ENCODE measurements at places on chromosomes 3 and 15.
A peak's percentile ranks its signal among the peaks of the same experiment; 100 is the strongest.

DNA sequence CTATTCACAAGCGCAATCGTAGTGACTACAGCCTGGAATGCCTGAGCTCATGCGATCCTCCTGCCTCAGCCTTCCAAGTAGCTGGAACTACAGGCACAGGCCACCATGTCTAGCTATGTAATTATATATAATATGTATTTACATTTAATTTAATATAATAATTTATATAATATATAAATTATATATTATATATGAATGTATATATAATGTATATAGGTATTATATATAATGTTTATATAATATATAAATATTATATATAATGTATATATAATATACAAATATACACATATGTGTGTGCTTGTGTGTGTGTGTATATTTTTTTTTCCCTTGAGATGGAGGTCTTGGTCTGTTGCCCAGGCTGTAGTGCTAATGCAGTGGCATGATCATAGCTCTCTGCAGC, 27.6 kb upstream of the ULK4 start:
- no peak for DNase-seq

DNA sequence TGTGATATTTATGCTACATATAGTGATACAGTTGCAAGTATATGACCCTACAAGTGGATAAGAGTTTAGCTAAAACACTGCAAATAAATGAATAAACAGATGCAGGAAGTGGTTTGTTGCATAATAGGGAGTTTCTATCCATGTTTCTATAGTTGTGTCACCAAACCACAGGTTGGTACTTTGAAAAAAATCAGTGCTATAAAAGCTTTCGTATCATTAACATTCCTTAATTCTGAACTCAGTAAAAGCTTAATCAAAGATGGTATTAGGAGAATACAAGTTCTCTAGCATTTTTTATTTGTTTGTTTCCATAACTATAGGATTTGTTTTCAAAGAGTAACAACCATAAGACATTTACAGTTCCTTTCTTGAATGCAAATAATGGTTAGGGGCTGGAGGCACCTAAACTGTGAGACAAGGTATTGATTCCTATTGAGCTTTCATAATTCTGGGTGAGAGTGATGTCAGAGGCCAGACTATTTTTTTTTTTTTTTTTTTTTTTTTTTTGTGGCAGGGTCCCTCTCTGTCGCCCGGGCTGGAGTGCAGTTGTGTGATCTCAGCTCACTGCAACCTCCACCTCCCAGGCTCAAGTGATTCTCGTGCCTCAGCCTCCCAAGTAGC, 29.6 kb downstream of the CPOX start:
- peak; percentile 83 for DNase-seq

GRCh38 chr3:104909198-104909597, 457.5 kb upstream of the ALCAM start:
- no peak for DNase-seq

- no peak for DNase-seq
Measured at GRCh38 chr3:136783708-136784191, 31.6 kb upstream of the STAG1 start.

- DNase-seq: no peak
Measured at GRCh38 chr15:42319206-42319605, 40.1 kb upstream of the CAPN3 start.

GRCh38 chr3:45666757-45667431, 22.3 kb upstream of the SACM1L start:
- no peak for DNase-seq

GRCh38 chr3:4753073-4753691, 226.1 kb upstream of the BHLHE40 start:
- no peak for DNase-seq

GRCh38 chr15:101803676-101804075, 367 bp downstream of the OR4F6 start:
- DNase-seq: no peak

- no peak for DNase-seq
Measured at GRCh38 chr3:135500034-135500433, 465.5 kb upstream of the PPP2R3A start.

DNA sequence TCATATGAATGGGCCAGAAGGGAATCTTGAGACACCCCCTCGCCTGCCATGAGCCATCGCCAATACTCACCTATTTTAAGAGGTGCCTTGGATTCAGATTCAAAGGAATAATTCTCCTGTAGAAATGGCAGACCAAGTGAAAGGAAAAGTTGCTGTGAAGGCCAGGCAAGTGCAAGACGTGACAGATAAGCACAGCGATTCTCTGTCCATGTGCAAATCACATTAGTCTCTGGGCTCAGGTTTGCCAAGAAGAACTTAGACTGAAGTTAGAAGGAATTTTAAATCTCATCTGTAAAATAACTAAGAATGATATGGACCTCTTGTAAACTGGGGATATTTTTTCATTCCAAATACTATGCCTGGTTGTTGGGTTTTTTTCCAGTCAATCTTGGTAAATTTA, 173.6 kb downstream of the UACA start:
- no peak for DNase-seq

GRCh38 chr3:147431751-147432150, 22.6 kb downstream of the ZIC1 start:
- no peak for DNase-seq

DNA sequence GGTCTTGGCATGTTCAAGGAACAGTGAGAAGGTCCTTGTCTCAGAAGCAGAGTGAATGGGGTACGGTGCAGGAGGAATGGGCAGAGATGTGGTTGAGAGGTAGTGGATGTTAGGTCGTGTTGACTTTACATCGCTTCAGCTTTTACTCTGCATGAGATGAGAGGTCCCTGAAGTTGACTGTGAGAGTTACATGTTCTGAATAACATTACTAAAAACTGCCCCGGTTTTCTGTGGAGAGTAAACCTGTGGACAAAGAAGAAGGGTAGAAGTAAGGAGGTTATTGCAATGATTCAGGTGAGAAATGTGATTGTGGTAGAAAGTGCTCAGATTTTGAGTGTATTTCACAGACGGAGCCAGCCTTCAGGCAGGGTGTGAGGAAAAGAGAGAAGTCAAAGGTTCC, 105.6 kb downstream of the ARNT2 start:
- no peak for DNase-seq

DNA sequence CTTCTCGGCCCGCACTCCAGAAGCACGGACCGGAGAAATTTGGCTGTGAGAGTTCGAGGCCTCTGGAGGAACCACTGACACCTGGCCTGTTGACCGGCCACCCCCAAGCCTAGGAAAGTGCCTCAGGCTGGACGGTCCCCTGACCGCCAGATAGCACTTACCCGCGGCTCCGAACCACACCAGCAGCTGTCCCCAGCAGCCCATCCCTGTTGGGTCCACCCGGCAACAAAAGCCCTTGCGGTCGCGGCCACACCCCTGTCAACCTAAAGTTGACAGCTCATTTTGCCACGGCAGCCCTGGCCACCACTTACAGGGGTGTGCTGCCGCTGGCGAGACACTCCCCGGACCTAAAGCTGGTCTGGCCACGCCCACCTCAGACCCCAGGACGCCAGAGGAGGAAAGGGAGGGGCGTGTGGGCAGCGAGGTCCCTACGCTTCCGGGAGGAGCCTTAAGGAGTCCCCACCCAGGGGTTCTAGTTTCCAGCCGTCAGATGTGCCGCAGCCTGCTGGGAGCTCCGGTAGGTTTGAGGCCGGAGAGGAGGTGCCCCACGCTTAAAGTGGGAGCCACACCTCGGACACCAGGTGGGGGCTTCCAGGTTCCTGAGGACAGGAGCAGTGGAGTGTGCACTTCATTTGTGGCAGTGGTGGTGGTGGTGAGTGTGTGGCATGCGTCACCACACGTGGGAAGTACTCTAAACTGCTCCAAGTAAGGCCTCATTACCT, at the start of gene LTK:
Gene LTK (minus strand): TSS at position 322 of the 722 bp plus-strand sequence. CDS start 118 bp downstream, at position 204.
- DNase-seq: no peak

Data from central memory CD4-positive, alpha-beta T cell (primary cell).